ENCODE measurements at places on chromosomes 3 and 15.

DNA sequence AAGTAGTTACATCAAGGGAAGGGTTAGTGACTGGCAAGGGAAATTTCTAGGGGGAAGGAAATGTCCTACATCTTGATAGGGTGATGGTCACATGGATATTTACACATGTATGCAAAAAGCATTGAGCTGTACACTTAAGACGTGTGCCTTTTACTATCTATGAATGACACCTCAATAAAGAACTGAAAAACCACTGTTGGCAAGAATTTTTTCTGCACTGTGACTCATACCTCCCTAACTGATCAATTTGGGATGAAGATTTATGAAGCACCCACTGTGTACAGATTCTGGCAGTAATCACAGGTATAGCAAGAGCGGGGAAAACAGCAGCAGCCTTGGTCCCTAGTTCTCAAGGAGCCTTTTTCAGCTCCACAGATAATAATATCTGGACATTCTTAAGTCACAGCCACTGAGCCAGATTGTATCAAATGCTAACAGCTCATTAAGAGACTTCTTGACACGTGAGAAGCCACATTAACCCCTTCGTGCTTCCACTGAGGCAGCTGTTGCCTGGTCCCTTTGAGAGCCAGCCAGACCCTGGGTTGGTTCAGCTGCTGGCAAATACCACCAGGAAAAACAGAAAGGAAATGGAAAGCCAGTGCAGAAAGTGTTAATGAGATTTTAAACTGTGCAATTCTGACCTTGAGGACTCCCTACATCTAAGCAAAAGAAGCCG, 32.0 kb upstream of the GALNT15 start:
- DNase-seq, result peak; percentile 59

GRCh38 chr3:108662142-108662738, 72.7 kb downstream of the DZIP3 start:
- DNase-seq, result no peak

- peak; percentile 79 for DNase-seq
Observed at GRCh38 chr3:156681002-156681401, 6.6 kb downstream of the TIPARP start.

DNA sequence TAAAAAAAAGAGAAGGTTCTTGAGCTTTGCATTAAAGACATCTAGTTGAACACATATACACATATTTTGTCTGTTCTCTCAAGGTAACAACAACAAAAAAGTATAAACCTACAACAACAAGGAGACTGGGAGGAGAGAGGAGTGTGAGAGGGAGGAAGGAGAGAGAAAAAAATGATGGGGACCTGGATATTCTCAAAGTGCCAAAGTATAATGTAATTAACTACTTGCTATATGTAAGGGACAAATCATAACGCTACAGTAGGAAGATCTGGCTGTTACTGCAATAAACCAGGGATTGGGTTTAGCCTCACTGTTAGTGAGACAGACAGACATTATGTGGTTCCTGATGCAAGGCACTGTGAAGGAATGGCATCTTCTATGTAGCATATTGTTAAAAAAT, 14.2 kb upstream of the GABRR3 start:
- no peak for DNase-seq

GRCh38 chr3:119664850-119665379, 4.5 kb upstream of the POPDC2 start:
- no peak for DNase-seq

GRCh38 chr3:42830437-42831320, 21.4 kb downstream of the ACKR2 start:
- DNase-seq, result no peak

GRCh38 chr3:10744098-10744465, 71.9 kb upstream of the SLC6A11 start:
- no peak for DNase-seq

- no peak for DNase-seq
Observed at GRCh38 chr15:39701988-39702387, 80.7 kb downstream of the FSIP1 start.

DNA sequence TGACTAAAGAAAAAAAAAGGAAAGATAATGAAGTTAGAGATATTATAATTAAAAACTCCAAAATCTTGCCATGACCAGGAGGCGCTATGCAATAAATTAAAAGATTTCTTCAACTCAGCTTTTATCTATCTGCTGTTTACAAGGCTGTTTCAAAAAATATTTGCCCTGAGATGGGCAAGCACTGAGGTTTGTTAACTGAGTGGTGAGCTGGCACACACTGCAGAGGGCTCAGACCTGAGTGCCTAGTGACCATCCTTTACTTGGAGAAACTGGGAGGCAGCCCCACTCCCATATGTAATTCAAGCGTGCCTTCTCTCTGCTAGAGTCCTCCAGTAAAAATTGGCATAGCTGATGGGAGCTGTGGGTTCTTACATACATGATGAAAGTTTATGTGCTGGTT, 198.7 kb upstream of the TBC1D5 start:
- no peak for DNase-seq

- DNase-seq, result no peak
Observed at GRCh38 chr3:113231827-113232253, 20.5 kb downstream of the BOC start.

- no peak for DNase-seq
Observed at GRCh38 chr3:18402239-18402799, 22.8 kb downstream of the SATB1 start.
